ENCODE measurements at places on chromosomes 7 and 10.
A peak's percentile ranks its signal among the peaks of the same experiment; 100 is the strongest.

DNA sequence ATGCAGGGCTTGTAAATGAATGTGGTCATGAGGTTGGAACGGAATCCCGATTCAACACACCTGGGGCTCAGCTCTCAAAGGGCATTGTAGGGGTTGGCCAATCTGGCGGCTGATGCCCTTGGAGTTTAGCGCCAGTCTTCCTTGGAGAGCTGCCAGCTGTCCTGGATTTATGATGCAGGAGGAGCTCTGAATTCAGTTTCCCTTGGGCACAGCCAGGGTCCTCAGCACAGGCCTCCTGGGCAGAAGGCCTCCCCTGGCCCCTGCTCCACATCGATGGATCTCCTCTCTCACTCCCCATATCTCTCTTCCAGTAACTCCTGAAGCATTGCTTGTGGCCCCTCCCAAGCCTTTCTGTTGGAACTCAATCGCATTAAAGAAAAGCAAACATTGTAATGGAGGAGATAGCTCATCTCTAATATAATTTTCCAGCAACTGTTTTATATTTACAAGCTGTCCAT lies 985 bp upstream of the CYTH3 start:
- DNase-seq: no peak

- no peak for DNase-seq
Observed at GRCh38 chr10:70772627-70773026, 12.6 kb downstream of the TBATA start.

- DNase-seq: no peak
Observed at GRCh38 chr7:868189-868486, 8.2 kb upstream of the GET4 start.

- DNase-seq: peak; percentile 68
Observed at GRCh38 chr7:149422162-149422913, 38.5 kb downstream of the ZNF777 start.

All from NCI-H1930 (cell line).